Airway epithelial cell (primary cell): ENCODE measurements at places on chromosomes 11 and 22. TPM values are rescaled to one million over a fixed set of nuclear protein-coding genes. Genes with fewer than 3 reads are reported as not detected.

POU2AF2 gene
- not detected in 2 replicates for total RNA-seq

VPS26B gene
- total RNA-seq, result 38.1 and 40.7 TPM in 2 replicates

GAL3ST1 gene
- total RNA-seq, result not detected in 2 replicates

APIP gene
- total RNA-seq, result 19.7 and 25.2 TPM in 2 replicates

TPBGL gene
- total RNA-seq, result not detected in 2 replicates

RIC3 gene
- total RNA-seq, result 0.14 and 0.23 TPM in 2 replicates

CCS gene
- 14.5 and 22.4 TPM in 2 replicates for total RNA-seq
